Stimulated activated CD8-positive, alpha-beta memory T cell treated with anti-CD3 and anti-CD28 coated beads, Interleukin-2, amount 100 ng/mL, for 1 hour (primary cell): ENCODE measurements at places on chromosomes 7 and 10.

- DNase-seq = no peak
These were observed 335.6 kb downstream of the ADK start for GRCh38 chr10:74486659-74487058.

DNA sequence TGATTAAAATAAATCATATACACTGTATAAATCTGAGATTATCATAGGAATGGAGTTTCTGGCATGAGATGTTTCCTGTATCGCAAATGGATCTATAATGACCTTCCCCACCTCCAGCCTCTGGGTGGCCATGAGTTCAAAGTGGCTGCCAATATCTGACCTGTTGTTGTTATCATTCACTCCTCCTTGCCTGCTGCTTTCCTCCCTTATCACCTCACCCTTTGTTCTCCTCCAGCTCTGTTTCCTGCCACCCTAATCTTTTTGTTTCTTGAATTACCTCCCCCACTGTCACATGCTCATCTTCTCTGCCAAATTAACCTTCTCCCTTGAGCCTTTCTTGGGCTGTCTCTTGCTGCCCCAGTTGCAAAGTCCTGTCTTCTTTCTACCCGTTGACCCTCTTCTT, 12.0 kb downstream of the SCD start:
- no peak for DNase-seq

GRCh38 chr10:101848408-101848807, 4.8 kb upstream of the KCNIP2 start:
- no peak for DNase-seq

DNA sequence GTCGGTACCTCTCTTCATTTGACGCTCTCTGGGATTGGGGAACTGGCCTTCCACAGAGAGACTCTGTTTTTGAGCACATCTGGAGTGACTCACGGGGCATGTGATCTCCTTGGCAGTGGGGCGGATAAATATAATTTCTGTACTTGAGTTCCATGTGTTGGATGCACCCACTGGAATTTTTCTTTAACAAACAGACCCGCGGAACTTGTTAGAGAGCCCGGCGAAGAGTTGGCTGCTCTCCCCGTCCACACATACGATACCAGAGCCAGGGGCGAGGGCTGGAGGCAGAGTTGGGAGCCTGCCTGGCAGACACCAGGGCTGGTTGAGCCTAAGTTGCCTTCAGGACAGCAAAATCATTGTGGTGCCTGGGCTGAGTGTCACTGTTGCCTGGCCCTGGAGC, at the start of gene FAM180A:
Gene FAM180A (minus strand): TSS at position 44 of the 400 bp plus-strand sequence. CDS start 233 bp downstream, outside the sequence.
- no peak for DNase-seq

- DNase-seq = no peak
These were observed 73.5 kb downstream of the ZRANB1 start for GRCh38 chr10:125015356-125015944.

DNA sequence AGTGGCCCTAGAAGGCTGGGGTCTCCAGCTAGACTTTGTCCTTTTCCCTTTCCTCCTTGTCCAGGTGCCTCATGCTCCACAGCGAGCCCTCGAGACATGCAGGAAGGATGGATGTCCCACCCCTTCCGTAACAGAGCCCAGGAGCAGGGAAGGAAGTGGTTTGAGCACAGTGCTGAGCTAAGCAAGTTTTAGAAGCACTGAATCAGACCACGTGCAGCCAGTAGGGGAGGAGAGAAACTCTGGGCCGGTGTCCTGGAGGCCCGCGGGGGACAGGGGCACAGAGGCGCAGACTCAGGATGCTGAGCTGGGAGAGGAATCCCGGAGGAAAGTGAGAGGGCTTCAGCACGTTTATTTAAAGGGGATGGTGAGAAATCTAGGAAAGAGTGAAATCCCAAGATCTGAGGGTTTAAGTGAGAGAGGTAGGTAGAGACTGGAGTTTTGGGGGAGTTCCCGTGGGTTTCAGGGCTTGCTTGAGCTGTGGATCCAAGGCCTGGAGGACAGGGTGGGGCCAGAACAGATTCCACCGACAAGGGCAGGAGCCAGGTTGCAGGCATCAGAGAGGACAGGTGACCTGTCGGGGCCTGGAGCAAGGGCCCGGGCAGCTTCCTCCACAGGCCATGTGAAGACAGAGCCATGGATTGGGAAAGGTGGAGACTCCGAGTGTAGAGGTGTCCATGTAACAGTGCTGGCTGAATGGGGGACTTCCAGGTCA, 4.4 kb upstream of the IRF5 start:
- no peak for DNase-seq

DNA sequence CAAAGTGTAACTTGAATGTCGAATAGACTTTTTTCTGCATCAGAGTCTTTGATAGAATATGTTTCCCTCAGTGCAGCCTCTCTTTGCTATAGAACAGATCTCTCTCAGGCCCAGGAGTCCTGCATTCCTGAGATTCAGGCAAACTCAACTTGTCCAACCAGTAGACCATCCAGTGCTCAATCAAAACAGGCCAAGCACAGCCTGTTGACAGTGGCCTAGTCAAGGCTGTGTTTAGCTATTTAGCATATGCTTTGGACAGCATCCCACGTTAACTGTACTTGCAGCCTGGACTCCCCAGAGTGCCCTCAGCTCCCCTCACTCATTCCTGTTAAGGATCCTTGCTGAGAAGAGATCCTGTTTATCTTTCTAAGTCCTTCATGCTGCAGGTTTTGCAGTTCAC, 16.3 kb downstream of the OR6V1 start:
- DNase-seq = no peak

GRCh38 chr10:121928528-121928884, 675 bp upstream of the ATE1 start:
- no peak for DNase-seq

GRCh38 chr7:129786825-129787563, 165.8 kb downstream of the UBE2H start:
- no peak for DNase-seq

- no peak for DNase-seq
These were observed 71.5 kb downstream of the XPNPEP1 start for GRCh38 chr10:109851616-109852474.

DNA sequence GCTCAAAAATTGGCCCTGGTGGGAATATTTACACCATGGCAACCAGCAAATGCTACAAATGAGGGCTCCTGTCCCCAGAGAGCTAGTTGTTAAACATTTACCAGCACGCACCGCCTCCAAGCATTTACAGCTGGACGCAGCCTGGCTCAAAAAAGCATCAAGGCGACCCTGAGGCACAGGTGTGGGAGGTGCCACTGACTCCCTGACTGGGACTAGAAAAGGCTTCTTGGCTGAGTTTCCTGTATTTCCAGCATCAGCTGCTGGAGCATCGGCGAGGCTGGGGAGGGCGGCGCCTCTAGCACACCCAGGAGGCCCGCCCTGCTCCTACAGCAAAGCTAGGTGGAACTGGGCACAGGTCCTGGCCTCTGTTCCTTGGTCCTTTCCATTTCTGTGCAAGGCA, 43.5 kb upstream of the ZRANB1 start:
- no peak for DNase-seq

DNA sequence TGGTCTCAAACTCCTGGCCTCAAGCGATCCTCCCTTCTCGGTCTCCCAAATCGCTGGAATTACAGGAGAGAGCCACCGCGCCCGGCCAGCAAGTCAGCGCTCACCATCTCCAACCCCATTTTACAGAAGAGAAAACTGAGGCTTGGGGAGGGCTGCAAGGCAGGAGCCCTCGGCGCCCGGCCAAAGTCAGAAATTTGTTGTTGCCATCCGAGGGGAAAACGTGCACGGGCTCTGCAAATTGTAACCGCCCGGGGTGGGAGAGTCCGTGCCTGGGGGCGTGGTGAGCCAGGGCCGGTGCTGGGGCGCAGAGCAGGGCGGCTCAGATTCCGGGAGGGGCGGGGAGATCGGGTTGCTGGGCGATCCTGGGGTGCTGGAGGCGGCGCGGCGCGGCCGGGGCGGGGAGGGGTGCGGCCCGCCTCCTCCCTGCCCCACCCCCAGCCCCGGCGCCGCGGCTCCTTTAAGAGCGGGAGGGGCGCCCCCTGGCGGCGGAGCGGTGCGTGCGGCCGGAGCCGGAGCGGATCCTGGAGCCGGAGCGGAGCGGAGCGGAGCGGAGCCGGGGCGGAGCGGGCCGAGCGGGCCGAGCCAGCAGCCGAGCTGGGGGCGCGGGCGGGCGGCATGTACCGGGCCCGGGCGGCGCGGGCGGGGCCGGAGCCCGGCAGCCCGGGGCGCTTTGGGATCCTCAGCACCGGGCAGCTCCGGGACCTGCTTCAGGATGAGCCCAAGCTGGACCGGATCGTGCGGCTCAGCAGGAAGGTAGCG, at the start of gene VPS37D:
Gene VPS37D (plus strand): TSS at position 488 of the 759 bp plus-strand sequence. CDS start 128 bp downstream, at position 616.
- peak; percentile 91 for DNase-seq

DNA sequence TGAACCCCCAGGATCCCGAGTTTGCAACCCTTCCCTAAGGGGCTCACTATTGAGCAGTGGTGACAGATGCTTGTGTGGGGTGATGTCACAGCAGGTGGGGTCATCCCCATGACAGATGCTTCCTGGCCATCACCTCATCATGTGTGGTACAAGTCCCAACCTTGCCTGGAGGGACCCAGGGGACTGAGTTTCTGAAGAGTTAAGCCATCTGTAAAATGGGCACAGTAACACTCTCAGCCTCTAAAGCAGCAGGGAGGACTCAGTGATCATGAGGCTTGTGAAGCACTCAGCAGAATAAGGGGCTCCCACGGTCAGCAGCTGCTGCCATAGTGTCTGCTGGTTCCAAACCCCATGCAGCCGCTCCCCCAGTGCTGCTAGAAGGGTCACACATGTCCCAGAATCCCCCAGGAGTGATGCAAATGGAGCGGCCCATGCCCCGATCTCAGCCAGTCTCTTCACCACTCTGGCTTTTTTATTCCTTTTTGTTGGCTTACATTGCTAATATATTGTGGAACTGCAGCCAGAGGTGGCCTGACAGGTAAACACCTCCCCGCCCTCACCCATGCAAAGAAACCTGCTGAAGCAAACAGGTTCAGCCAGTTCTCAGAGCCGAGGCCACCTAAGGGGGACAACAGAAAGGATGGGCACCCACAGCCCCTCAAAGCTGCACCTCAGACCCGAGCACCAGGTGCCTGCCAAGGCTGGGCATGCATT, 102.1 kb upstream of the PDGFA start:
- DNase-seq = no peak

- no peak for DNase-seq
These were observed 209.7 kb downstream of the SKIDA1 start for GRCh38 chr10:21315645-21316220.

- no peak for DNase-seq
These were observed 107.0 kb downstream of the WDR37 start for GRCh38 chr10:1163204-1163660.

DNA sequence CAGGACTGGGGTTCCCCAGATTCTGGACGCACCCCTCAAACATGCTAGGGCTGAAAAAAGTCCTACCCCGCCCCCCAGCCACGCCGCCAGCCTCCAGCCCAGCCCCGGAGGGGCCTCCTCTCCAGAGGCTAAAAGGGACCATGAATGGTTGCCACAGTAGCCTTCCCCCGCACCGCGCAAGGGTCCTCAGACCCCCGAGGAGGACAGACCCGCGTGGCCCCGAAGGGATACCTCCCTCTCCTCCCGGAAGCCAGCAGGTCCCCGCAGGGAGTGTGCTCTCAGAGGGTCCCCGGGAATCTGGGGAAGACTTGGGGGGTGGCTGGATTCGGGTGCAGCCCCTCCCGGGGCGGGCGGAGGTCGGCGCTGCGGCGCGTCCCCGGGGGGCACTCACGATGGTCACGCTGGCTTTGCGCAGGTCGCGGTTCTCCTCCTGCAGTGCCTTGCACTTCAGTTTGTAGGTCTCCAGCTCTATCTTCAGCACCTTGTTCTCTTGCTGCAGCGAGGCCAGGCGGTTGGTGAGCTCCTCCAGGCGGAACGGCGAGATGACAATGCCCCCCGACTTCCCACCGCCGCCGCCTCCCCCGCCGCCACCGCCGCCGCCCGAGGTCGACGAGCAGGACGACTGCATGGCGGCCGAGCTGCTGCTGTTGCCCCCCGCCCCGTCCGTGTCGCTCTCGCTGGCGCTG, 482 bp downstream of the CCDC6 start:
- no peak for DNase-seq

GRCh38 chr10:117948493-117948892, 98.2 kb downstream of the RAB11FIP2 start:
- no peak for DNase-seq

- DNase-seq = no peak
These were observed 7.0 kb downstream of the FAM53B start for GRCh38 chr10:124737221-124737620.

DNA sequence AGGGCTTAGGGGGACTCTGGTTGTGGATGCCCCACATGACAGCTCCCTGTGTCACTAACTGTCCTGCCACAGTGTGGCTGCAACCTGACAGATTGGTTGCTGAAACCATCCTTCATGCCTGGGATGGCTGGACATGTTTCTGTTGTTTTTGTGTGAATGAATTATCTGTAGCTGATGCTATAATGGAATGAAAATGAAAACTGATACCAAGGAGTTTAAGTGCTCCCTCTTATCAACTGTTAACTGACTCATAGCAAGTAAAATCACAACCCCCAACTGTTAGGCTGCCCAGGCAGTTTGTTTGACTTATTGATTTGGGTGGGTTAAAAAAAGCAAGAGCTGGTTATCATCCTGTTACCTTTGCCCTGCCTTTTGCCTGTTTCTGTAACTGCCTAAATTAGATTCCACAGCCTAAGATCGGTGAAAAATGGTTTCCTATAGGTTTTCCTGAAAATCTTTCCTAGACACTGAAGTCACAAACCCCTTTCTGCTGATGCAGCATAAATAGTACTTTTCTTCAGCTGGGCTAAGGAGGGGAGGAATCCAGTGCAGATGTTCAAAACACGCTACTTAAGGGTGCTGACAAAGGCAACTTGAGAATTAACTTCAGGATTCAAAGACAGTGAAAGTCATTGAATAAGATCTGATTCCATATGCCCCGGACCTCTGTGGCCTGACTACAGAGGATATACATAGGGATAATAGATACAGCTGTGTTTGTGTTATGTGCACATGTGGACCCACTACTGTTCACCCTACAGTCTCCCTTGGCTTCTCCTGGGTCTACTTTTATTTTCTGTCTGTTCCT, 5.7 kb downstream of the FRAT2 start:
- DNase-seq = no peak

DNA sequence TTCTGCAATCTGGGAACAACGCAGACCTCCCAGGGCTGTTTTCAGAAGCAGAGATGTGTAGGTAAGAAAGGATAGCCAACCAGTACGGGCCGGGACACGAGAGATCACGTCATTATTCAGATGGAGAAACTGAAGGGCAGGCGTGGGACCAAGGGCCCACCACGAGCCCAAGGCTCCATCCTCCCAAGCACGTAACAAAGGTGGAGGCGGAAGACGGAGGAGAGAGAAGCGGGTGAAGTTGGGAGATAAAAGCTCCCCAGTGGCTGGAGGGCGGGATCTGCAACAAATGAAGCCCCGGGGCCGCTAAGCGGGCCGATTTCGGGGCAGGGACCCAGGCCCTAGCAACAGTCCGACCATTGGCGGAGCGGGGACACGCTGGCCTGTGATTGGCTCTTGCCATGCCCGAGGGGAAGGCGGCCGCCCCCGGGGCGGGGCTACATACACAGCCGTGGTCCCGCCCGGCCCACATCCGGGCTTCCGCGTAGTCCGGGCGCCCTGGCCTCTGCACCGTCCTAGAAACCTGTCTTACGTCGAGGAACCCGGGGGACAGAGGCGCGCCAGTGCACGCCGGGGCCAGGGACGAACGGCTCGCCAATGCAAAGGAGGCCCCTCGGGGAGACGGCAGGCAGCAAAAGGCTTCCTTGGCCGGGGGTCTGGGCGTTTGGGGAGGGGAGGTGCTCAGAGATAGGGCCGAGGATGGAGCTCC, 15.5 kb downstream of the HSPB1 start:
- peak; percentile 87 for DNase-seq

GRCh38 chr10:33534416-33534815, 199.9 kb upstream of the NRP1 start:
- no peak for DNase-seq

- no peak for DNase-seq
These were observed 112.1 kb downstream of the NSUN6 start for GRCh38 chr10:18539335-18539734.
